ENCODE measurements at places on chromosomes 4 and X.
A peak's percentile ranks its signal among the peaks of the same experiment; 100 is the strongest.

DNA sequence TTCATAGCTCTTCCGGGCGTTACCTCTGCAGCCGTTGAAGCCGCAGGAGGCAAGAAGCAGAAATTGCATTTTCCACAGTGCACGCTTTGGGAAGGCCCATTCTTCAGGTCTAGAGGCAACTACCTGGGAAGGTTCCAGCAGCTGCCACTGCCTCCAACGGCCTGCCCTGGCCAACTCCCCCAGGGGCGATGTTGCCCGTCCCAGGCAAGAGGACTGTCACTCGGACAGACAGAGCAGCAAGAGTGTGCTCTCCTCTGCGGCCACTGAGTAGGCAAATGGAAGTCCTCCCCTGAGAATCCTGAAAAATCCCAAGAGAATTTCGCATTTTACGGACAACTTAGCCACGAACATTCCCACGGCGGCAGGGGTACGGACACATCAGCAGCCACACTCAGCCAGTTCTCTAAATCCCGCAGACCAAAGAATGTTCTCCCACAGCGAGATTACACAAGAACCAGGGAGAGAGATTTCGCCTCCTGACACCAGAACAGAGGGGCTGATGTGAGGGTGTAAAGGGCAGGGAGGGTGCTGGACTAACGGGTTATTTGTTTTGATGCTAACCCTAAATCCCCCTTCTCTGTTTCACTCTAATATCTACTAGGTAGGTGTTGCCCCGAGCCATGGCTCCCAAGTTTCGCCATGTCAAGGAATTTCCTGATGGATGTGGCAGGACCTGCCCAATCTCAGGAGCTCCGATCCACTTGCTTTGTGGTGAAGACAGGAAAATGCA lies 63.8 kb downstream of the SEPSECS start:
- DNase-seq: no peak

DNA sequence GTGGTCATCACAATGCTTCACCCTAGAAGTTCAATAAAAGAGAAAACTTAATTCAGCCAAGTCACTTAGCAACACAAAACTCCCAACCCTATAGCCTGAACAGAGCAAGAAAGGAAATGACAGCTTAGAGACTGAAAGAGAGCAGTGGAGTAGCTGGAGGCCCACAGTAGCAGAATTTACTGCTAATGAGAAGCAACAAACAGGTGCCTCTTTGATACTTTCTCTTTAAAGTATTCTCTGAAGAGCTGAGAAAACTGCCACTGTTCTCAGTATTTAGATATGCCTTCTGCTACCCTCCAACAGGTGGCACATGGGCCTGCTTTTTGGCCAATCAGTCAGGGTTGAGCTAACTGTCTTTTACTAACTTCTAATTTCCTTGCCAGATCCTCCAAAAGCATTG lies 240.0 kb downstream of the GPC3 start:
- DNase-seq: no peak

GRCh38 chr4:38387348-38387747 lies 276.7 kb upstream of the KLF3 start:
- DNase-seq: no peak

DNA sequence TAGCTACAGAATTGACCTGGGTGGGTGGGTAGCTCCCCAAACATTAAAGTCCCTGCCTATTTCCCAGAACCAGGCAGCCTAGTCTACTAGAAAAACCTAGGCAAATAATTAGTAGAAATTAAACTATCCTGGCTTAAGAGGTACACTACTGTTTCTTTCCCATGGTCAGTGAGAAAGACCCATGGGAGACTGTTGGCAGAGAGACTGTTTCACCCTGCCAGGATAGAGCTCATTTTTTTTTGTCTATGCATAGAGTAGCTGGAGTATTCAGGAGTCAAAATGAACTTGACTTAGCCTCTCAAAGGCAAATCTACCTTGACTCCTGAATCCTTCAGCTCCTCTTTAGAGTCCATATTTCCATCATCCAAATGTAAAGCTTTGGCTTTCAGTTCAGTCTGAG lies 107.0 kb upstream of the AR start:
- no peak for DNase-seq

DNA sequence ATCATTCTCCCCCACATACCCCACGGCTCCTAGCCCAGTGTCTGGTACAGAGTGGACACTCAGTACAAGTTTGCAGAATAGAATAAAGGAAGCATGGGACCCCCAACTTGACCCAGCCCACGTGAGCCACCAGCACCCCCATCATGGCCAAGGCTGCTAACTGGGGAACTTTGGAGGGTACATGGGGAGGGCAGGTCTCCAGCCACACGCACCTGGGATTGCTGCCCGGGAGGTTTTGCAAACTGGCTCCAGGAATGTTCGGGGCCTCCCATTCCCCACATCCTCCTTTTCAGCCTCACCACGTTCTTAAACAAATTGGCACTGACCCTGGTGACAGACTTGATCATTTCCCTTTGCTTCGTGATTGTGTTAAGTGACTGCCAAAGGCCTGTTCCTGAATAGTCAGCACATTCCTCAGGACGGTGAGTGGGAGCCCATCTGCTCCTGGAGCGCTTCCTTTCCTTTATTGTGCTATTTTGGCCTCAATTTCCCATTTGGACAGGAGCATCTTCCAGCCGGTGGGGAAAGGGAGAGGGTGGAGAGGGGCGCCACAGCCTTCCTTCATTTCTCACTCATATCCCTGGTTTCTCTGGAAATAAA lies 18.7 kb upstream of the XPNPEP2 start:
- no peak for DNase-seq

DNA sequence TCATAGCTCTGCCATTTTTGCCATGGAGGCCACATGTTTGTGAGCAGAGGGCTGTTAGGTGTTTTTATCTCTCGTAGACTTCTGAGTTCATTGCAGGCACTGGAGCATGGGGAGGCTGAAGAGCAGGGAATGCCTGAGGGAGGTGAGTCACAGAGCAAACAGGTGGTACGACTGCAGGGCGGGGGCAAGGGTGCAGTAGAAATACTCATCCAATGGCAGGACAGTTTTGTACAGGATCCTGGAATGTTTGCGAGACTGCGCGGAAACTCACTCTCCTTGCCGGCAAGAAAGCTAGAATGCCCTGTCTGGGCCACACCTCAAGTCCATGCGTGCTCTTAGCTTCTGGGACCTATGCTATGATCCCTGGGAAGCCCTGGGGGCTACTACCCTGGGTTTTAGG lies 20.0 kb upstream of the VCX2 start:
- no peak for DNase-seq

DNA sequence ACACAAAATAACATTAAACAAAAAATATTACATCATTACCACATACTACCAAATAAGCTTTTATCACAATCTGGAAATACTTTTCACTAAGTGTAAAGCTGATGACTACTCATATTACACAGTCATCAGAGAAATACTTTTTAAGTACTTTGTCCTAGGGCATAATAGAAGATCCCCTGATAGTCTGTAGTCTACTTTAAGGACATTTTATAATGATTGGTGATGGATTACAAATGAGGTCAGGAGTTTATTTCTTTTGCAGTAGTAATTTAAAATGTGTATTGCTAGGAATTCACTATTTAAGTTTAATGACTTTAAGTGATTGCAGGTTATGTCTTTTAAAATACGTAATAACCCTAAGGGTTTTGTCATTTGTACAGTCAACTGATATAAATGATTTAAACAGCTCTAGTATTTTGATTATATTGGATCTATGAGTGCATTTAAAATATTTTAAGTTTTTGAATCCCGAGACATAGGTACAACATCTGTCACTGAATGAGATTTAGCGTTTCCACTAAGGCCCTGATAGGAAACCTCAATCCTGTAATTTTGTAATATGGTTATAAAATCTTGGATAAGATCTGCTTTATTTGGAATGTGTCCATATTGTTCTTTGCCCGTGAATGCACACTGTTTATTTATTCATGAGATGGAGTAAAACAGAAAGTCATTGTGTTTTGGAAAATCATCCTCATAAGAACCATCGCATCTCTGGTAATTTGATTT lies 189.5 kb downstream of the ARAP2 start:
- DNase-seq: no peak

DNA sequence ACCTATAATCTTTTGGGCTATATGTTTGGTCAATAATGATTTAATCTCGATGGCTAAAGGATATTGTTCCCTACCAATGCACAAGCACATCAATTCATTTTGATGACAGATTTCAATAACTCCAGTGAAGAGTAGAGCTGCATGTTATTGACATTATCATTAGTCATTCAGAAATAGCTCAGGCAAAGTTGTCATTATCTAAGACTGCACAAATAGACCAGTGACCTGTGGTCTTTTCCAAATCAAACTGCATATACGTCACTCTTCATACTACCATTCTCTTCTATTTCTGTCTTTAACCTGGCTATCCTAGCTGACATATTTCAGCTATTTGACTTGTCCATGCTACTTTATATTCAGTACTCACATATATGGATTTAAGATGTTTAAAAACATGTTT lies 1050.8 kb downstream of the C4orf33 start:
- no peak for DNase-seq

DNA sequence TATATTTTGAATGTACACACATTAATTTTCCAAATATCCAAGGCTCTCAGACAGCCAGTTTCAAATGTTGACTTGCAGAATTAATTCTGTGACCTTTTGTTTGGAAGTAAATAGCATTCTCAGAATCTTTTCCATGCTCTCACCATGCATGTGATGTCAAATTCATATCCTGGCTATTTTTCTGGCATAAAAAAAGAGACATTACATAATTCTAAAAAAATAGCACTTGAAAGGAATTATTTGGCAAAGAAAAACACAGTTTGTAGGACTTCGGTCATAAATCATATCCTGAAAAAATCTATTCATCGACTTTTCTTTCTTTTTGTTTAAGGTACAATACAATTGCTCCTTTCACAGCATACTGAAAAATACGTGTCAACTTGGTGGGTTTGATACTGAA lies 111.2 kb downstream of the GLRA3 start:
- DNase-seq: no peak

- no peak for DNase-seq
These were observed 505.1 kb downstream of the PPARGC1A start for GRCh38 chr4:23384741-23385140.

GRCh38 chr4:144565527-144566195 lies 80.3 kb upstream of the HHIP start:
- no peak for DNase-seq

- no peak for DNase-seq
These were observed 161.6 kb upstream of the SPRY1 start for GRCh38 chr4:123234955-123235354.

- no peak for DNase-seq
These were observed 1.4 kb upstream of the PTPN13 start for GRCh38 chr4:86592553-86593249.

- DNase-seq: no peak
These were observed 9.8 kb downstream of the DCAF8L2 start for GRCh38 chrX:27599928-27600327.

DNA sequence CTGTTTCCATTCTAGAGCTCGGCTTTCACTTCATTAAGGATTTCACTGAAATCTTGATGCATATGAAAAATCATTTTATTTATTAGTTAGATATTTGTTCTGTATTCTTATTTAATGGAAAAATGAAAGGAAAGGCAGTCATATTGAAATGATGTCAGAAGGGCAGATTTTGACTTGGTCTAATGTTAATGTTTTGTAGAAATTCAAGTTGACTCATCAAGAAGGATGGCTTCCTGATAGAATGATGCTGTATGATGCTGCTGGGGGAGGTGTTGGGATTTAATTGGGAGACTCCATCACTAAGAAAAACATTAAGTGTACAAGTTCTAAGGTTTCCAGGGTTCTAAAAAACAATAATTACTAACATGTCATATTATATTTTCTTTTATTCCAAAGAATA lies 204.8 kb downstream of the PDGFC start:
- DNase-seq: no peak

GRCh38 chr4:121243485-121243884 lies 79.4 kb upstream of the TNIP3 start:
- DNase-seq: no peak

- peak; percentile 25 for DNase-seq
These were observed 38.7 kb upstream of the MSX1 start for GRCh38 chr4:4820739-4821138.

DNA sequence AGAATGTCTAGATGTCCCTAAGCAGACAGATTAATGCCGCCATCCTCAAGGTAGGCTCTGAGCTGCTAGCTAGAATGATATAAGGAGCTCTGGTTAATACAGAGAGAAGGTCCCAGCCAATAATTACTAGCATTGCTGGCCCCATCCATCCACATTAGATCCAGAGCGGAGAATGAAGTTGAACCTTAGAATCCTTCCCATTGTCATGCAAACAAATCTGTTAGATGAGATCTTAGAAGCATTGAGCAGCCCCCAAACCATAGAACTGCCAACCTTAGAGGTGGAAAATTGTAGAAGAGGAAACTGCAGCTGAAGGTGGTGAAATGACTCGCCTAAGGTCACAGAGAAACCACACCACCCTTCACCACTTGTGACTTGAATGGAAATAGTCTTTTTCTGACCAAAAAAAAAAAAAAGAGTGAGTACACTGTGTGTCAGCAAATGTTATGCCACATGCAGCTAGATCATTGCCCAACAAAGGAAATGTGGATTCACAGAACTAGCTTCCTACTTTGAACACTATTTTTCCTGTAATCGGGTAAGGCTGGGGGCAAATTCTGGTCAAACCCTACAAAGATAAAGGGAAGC lies 162.1 kb downstream of the SMIM20 start:
- peak; percentile 88 for DNase-seq

DNA sequence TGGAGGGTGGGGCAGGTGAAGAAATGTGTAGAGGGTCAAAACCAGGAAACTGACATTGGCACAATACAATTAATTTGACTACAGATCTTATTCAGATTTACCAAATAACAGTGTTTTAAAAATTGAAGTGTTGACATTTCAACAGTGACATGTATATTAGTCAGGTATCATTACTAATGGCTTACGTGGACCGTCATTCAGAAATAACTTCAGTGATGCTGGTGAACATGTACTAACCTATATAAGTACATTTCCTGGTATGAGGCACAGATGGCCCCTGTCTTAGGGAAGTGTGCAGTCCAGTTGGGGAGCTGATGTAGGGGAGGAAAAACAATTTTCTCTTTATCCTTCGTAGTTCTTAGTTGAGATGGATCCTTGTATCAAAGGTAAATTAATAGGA lies 22.3 kb upstream of the MAOA start:
- no peak for DNase-seq

- no peak for DNase-seq
These were observed 14.0 kb upstream of the PHKA2 start for GRCh38 chrX:18997916-18998315.

DNA sequence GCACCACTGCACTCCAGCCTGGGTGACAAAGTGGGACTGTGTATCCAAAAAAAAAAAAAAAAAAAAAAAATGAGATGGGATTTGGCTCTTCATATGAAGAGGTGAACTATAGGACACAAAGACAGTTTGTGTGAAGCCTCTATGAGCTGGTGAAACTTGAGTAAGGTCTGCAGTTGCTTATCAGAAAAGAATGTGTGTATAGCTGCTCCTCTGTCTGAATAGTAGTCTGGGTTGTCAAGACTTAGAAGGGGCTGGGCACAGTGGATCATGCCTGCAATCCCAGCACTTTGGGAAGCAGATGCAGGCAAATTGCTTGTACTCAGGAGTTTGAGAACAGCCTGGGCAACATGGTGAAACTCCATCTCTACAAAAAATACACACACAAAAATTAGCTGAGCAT lies 82.8 kb downstream of the ARSF start:
- DNase-seq: no peak

- DNase-seq: no peak
These were observed 216.5 kb downstream of the PDHA2 start for GRCh38 chr4:96056346-96056934.

- no peak for DNase-seq
These were observed 84.1 kb downstream of the NHS start for GRCh38 chrX:17459008-17459611.
